ENCODE measurements at places on chromosomes 7 and 10.

GRCh38 chr7:100802951-100803350 lies 24.4 kb downstream of the EPHB4 start:
- no peak for DNase-seq

GRCh38 chr7:100437150-100438100 lies 1.1 kb upstream of the PPP1R35 start:
- DNase-seq, result no peak

GRCh38 chr10:125149036-125149679 lies 11.2 kb downstream of the CTBP2 start:
- DNase-seq, result no peak

- DNase-seq, result no peak
Observed at GRCh38 chr7:81926-82756, 110.2 kb upstream of the FAM20C start.

- DNase-seq, result no peak
Observed at GRCh38 chr10:95536894-95537541, 24.2 kb downstream of the SORBS1 start.

- no peak for DNase-seq
Observed at GRCh38 chr10:76973091-76974016, 664.3 kb downstream of the KCNMA1 start.

DNA sequence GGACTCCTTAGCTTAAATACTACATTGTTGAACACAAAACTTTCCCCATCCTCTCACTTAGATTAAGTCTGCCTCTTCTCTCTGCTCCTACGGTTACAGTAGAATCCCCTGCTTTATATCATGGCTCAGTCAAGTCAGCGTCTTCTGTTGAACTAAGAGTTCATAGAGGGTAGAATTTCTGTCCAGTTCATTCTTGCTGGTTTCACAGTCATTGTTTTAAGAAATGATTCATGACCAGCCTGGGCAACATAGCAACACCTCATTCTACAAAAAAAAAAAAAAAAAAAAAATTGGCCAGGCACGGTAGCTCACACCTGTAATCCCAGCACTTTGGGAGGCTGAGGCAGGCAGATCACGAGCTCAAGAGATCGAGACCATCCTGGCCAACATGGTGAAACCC lies 3.7 kb upstream of the ZFYVE27 start:
- DNase-seq, result no peak

DNA sequence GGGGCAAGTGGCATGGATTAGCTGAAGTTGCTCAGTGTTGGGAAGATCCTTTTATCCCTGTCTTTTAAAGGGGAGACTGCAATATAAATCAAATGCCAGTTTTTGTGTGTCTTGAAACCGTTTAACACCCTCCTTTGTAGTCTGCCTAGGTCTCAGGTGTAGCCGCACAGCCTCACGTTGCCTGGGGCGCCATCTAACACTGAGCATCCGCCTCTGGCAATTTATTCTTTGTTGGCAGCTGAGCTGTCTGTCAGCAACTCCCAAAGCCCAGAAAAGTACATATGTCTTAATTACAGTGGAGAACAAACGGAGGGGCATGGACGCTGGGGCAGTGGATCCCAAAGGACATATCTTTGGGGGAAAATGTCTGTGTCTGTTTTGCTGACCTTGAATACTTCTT lies 254.7 kb downstream of the STK31 start:
- no peak for DNase-seq

- DNase-seq, result no peak
Observed at GRCh38 chr10:44284198-44285084, 100.5 kb downstream of the CXCL12 start.

- no peak for DNase-seq
Observed at GRCh38 chr10:130994845-130995244, 316.7 kb downstream of the TCERG1L start.

- no peak for DNase-seq
Observed at GRCh38 chr7:54615537-54615936, 73.4 kb downstream of the VSTM2A start.

DNA sequence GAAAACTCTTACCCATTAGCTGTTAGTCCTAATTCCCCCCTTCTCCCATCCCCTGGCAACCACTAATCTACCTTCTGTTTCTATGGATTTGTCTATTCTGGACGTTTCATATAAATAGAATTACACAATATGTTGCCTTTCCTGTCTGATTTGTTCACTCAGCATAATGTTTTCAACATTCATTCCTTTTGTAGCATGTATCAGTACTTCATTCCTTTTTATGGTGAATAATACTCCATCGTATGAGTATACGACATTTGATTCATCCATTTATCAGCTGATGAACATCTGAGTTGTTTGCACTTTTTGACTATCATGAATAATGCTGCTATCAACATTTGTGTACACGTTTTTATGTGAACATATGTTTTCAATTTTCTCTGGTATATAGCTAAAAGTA lies 4.4 kb upstream of the FRAT1 start:
- DNase-seq, result no peak

DNA sequence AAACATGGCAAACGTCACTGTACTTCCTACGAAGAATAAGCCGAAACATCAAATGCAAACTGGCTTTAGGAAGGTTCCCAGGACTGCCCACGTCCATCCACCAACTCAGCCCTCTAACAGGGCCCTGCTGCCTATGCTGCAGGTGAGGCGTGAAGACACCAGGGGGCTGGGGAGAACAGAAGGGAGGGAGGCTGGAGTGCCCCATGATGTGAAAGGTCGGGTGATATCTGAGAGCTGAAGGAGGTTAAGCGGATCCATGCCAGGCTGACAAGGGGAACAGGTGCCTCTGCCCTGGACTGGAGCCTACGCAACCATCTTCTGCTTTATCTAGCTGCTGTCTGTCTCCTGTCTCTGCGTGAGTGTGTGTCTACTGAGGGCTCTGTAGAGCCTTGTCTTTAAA lies 40.2 kb upstream of the ATP6V0A4 start:
- peak; percentile 8 for DNase-seq

DNA sequence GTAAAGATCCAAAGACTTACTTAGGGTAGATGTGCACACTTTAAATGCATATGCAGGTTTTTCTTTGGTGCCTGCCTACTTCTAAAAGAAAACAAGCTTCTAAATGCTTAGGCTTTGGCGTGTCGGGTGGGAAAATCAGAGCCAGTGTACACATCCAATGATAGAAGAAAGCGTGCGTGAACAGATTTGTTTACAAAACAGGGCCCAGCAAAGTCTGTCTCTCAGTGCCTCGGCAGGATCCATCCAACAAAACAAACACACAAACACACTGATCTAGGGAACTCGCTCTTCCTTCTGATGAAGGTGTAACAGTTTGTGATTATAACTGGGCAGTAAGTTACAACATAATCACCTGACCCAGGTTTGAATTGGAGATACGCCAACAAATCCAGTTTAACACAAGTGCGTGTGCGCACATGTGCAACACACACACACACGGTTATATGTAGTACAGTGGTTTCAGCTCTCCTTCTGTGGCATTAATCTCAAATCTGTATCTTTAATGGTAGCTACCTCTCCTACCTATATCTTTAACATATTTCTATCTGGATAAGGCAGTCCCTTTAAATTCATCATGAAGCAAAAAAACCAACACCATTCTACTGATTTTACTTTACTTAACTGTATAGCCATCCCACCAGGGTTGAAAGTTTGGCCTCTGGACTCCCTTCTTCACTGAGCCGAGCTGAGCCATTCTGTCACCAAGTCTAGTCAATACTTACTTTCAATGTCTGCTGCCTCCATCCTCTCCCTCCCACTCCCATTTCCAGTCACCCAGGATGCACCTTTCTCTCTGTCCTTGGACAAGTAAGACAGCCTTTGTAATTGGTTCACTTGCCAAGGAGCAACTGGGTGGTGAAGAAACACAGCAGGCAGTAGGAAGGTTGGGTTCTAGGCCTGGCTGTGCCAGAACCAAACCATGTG lies 184.4 kb upstream of the KLF14 start:
- no peak for DNase-seq

GRCh38 chr10:15472431-15473395 lies 101.6 kb upstream of the FAM171A1 start:
- DNase-seq, result no peak

GRCh38 chr10:124688889-124689670 lies 55.1 kb downstream of the FAM53B start:
- no peak for DNase-seq

GRCh38 chr7:22791204-22792158 lies 31.2 kb downstream of the TOMM7 start:
- no peak for DNase-seq

Data from nephron progenitor cell (in vitro differentiated cells).